ENCODE measurements at places on chromosomes 5 and 9. TPM values are rescaled to one million over a fixed set of nuclear protein-coding genes. Genes with fewer than 3 reads are reported as not detected.

The TNFSF15 gene
- 0.32 TPM for total RNA-seq

- no peak for DNase-seq
These were observed 56.2 kb upstream of the LPAR1 start for GRCh38 chr9:111094433-111094924.

- DNase-seq: no peak
These were observed 53.9 kb upstream of the RORB start for GRCh38 chr9:74443036-74443750.

The DEPDC1B gene
- total RNA-seq: 1.1 TPM

The PCDHB8 gene
- 0.60 TPM for total RNA-seq
